ENCODE measurements at places on chromosomes 2 and 18.

DNA sequence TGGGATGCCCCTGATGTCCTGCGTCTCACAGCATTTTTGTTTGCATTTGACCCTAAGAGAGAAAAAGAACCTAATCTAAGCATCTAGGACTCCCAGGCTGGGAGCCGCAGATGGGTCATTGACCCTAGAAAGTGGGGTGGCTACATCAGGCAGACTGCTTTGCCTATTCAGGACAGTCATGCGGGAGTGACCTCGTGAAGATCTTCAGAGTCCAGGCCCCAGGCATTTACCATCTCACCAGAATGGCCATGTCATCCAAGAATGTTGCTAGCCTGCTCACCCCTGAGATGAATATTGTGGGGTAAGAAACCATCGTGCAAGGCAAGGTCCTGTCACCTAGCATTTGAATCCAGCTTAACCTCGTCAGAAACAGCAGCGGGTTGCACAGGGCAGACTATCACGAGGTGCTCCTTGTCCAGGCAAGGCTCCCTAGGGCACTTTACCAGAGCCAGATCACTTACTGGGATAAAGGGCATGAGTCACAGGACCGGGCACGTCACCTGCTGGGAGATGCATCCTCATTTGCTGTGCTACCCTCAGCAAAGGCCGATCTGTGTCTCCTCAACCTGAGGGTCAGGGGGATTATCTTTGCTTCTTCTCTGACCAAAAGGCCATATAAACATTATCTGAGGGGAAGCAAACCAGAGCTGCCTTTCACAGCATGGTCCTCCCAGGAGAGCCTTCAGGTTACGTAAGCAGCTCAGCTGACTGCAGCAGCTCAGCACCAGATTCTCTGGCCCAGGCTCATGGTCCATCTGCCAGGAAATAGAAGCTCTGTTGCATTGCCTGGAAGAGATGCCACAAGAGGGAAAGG lies 162.3 kb downstream of the ACKR3 start:
- DNase-seq = no peak

DNA sequence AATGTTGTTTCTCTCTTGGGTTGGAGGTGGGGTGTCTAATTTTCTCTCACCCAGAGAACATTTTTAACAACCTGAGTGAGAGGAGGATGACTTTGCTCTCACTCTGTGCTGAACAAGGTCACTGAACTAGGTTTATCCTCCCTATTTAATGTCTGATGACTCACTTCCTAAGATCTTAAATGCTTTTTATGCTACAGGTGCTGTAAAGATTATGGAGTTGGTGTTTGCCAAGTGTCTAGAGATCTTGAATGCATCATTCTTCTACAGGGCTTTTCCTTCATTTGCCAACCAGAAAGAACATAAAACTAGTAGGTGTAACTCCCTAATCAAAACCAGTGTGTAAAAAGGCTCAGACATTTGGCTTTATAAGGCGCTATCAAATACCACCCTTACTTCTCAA lies 350.5 kb upstream of the ETAA1 start:
- DNase-seq = no peak

DNA sequence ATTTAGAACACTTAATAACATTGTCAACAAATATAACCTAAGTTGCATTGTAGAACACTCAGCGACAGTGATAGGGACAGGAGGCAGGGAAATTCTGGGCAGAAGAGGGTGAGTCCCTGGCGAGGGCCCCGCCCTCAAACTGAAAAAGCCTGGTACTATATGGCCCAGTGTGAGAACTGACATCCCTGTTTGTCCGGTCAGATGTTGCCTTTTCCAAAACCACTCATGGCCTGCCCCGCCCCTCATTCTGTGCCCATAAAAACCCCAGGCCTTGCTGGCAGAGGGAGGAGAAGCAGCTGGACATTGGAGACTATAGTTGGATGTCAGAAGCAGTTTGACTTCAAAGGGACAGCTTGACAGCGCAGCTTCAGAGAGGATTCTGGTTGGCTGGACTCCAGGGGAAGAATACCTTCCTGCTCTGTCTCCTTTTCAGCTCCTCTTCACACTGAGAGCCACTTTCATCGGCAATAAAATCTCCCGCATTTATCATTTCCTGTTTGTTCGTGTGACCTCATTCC lies 47.0 kb downstream of the FAM117B start:
- peak; percentile 60 for DNase-seq

GRCh38 chr2:71556692-71557250 lies 103.4 kb downstream of the DYSF start:
- no peak for DNase-seq

GRCh38 chr2:169095621-169096105 lies 26.3 kb downstream of the DHRS9 start:
- DNase-seq = peak; percentile 62

GRCh38 chr18:76420898-76421684 lies 74.0 kb downstream of the ZNF516 start:
- no peak for DNase-seq

- DNase-seq = no peak
Measured at GRCh38 chr2:236853585-236854051, 232.1 kb upstream of the COPS8 start.

DNA sequence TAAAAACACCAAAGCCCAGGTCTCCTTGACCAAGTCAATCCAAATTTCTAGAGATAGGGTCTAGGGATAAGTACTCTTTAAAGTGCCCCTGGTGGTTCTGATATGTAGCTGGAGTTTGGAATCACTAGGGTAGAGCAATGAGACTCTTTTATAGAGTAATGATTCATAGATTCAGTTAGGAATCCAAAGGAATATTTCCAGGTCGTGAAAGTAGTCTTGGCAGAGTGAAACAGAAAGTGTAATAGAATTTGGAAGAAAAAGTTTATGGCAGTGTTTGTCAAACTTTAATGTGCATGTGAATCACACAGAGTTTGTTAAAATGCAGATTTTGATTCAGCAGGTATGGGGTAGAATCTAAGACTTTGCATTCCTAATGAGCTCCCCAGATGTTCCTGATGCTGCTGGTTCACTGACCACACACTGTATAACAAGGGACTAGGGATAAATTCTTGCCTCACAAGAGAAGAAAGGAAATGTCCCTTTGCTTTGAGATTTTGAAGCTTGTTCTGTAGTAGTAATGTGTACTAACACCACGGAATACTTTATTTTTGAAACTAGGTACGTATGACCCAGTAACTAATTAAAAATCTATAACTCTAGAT lies 1.8 kb downstream of the UPP2 start:
- DNase-seq = peak; percentile 28

DNA sequence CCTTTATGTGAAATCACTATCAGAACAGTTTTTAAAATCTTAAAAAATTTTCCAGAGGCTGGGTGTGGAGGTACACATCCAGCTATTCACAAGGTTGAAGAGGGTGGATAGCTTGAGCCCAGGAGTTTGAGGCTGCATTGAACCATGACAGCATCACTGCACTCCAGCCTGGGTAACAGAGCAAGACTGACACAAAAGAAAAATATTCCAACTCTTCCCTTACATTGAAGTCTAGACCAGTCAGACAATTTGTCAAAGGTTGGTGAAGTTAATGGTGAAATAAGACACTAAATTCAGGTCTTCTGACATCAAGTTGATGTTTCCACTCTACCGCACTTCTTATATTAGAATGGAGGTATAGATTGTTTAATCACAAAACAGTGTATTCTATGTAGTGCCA lies 52.8 kb downstream of the HYCC2 start:
- DNase-seq = no peak

- DNase-seq = no peak
Measured at GRCh38 chr2:89825034-89825433, 1133.6 kb downstream of the RPIA start.

DNA sequence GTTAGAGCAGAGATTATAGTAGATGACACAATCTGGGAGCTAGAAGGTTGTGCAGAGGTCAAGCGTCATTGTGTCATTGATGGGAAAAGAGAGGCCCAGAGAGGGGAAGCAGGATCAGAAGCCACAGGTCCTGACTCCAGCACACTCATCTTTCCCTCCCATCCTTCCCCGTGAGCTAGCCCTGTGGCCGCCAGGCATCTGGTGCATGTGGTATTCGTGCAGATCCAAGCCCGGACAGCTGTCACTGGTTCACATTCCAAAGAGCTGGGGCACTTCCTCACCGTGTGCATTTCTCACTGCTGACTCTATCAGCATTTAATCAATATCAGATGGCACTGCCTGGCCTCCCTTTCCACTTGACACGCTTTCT lies 94.1 kb upstream of the THOC1 start:
- DNase-seq = no peak

DNA sequence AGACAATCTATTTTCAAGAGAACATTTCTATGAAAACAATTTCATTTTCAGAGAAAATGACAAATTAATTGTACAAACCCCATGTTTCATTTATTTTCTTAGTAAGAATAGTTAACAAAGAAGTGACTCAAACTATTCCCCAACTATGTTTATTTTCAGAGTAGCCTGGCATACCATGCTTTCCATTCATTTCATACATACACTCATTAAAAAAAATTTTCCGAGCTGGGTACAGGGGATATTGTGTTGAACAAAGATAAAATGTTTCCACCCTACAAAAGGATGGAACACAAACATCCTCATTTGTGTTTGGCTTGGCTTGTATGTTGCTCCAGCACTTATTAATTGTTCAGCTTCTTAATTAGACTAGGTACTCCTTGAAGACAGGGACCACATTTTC lies 331.4 kb downstream of the EXOC6B start:
- no peak for DNase-seq

DNA sequence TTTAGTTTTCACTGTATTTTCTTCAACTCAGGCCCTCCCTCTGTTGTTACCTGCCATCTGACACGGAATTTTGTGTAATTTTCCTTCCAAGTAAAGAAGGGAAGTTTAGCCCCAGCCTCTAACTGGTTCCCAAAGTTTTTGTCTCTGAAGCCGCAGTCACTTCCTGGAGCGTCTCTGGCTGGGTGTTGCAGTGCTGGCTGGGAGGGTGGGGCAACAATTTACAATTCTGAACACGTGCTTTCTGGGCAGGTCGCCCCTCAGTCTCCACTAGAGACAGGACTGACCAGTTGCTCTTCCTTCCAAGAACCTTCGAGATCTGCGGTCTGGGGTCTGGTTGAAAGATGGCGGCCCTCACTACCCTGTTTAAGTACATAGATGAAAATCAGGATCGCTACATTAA lies 3.5 kb downstream of the CNDP2 start:
- DNase-seq = peak; percentile 37

GRCh38 chr2:27885234-27885633 lies 5.0 kb downstream of the RBKS start:
- DNase-seq = no peak

DNA sequence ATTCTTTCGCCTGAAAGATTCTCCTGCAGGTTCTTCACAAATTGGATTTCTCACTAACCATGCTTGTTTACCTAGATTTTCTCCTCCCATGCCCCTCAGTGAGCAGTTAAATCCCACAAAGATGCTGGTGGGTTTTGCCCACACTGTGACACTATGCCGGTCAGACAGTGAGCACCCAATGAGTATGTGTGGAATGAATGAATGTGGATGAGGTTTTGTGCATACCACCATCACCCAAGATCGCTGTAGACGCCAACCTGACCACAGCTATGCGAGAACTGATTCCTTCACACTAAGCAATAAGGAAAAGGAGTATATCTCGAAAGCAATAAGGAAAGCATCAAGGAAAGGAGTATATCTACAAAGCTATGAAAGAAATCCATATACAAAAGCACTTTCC lies 116.7 kb downstream of the PID1 start:
- no peak for DNase-seq

DNA sequence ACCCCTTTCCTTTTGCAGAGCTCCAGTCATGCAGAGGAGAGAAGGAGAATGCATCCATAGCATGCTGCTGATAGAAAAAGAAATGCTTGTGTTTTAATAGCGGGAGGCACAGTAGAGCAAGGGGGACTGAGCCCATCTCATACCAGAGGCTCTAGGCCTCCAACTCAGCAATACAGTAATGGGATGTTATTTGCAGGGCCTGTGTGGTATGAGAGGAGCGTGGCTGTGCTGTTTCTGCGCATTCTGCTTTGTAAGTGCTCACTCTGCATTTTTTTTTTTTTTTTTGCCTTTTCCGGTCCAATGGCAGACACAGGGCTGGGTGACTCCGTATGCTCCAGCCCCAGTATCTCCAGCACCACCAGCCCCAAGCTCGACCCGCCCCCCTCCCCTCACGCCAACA lies 200.0 kb downstream of the GBX2 start:
- no peak for DNase-seq

DNA sequence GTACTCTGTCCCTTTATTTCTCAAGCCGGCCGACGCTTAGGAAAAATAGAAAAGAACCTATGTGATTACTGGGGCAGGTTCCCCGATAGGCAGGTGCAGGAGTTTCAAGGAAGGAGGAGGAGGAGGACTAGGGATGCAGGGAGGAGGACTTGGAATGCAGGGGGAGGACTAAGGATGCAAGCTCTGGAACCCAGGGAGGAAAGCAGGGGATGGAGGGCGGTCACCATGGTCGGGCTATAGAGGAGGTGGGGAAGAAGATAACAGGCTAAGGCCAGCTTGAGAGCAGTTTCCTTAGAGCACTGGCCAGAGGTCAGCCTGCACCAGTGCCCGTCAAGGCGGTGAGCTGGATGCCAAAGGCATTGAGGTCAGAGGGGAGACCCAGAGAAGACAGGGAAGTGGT lies 18.7 kb upstream of the B3GNT7 start:
- DNase-seq = no peak

DNA sequence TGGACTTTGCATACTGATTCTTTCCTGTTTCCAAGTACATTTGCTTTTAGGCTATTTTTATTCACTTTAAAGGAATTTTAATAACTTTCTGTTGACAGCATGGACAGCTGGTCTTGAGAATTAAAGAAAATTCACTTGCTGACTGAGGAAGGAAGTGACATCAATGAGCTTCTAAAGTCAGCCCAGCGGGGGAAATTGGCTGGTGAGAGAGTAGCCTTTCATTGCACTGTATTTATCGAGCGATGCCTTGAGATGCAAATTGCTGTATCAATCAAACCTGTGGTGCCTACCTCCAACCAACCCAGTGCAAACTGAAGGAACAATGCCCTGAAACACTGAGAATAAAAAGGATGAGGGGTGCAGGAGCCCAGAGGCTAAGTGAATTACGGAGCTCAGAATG lies 91.4 kb upstream of the AQP4 start:
- no peak for DNase-seq

GRCh38 chr2:80300954-80301353 lies 3.6 kb downstream of the LRRTM1 start:
- no peak for DNase-seq
